Iris pigment epithelial cell (primary cell): ENCODE measurements at places on chromosomes 1 and 21.

DNA sequence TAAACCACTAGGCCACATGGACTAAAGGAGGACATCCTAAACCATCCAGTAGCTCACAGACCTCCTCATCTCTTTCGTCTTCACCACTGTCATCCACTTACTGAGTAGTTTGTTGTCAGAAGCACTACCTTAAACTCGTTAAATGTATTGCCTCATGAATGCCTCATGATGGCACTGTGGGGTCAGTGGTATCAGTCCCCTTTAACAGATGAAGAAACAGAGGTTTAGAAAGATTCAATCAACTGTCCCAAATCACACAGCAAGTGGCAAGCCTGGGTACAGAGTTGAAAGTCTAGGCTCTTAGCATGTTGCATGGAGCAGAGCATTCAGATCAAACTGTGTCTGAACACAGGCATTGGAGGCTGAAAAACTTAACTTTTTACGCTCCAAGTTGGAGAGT is 183.6 kb upstream of the KIAA0040 start:
- DNase-seq: peak; percentile 4

DNA sequence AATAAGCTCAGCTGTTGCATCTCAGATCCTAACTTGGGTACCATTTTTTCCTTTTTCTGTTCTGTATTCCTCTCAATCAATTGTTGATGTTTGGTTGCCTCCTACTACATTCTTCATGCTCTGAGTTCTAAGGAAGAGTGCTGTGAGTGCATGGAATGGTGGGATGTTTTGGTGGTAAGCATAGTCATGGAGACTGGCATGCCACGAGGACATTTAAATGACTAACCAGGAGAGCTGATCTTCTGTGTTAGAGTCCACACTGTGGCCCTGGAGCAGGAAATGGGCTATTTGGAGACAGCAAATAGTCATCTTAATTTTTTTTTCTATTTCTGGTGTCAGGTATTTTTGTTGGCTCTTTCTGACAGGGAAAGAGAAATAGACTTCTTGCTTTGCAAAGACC is 69.5 kb upstream of the HSD17B7 start:
- no peak for DNase-seq

GRCh38 chr1:11769274-11769673 is 7.3 kb downstream of the C1orf167 start:
- no peak for DNase-seq

- no peak for DNase-seq
Measured at GRCh38 chr1:6491966-6492365, 499 bp upstream of the PLEKHG5 start.

DNA sequence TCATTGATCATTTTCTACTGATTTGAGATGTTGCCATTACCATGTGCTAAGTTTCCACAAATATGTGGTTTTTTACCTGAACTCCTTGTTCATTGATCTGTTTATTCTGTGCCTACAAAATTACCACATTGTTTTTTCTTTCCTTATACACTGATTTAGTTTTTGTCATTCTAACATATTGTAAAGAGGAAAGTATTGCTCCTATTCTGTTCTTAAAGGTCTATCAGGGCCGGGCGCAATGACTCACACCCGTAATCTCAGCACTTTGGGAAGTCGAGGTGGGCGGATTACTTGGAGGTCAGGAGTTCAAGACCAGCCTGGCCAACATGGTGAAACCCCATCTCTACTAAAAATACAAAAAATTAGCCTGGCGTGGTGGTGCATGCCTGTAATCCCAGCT is 75.1 kb downstream of the CAMTA1 start:
- DNase-seq: peak; percentile 91

GRCh38 chr1:202659541-202659940 is 50.7 kb downstream of the SYT2 start:
- DNase-seq: no peak

DNA sequence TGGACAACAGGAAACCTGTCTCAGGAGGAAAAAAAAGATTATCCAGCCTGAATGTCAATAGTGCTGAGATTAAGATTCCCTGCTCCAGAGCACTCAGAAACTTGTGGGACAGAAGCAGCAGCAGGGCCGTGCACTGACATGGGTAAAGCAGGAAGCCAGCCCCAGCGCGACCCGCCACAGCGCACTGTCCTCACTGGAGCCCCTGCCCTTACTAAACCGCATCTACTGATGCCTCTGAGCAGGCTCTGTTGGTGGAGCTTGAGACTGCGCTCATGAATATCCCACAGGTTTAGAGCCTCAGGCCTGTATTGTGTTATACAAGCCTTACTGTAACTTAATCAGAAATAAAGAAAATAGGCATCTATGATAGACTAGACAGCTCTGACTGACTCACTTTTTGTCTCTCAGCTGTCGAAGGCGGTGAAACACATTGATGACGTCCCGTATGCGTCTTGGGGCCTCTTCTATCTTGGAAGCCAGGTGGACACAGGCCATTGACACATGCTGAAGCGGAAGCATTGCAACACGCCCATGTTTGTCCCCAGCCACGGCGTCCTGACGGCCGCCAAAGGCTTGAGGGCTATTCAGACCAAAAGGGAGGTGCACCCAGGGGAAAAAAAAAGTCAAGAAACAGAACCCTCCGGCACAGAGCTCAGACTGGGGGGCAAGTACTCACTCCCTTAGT is 1.2 kb downstream of the CCNL2 start:
- DNase-seq: peak; percentile 72

- DNase-seq: no peak
Measured at GRCh38 chr1:24856787-24857506, 73.1 kb downstream of the RUNX3 start.

DNA sequence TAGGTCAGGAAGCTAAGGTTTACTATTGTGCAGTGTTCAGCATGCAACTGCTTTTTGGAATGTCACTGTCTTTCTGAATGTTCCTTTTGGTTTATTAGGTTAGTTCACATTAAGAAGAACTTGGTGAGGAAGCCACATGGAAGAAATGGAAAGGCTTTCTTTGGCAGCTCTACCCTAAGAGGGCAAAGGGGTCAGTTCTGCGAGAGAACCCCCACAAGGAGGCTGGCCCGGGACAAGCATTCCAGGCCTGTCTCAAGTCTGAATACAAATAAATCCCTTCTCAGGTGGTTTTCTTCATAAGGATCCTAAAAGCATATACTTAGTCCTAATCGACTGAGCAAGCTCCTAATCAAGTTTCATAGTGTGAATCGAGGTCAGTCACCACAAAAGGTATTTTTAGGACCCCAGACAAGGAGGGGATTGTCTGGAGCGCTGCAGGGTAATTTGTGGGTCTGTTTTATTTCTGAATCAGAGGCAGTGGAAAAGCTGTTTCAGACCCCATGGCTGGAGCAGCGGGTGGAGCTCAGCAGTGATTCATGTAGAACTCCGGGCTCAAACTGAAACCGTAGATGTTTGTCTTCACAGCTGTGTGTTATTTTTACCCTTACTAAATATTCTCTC is 63.3 kb downstream of the ERG start:
- DNase-seq: peak; percentile 75

- DNase-seq: no peak
Measured at GRCh38 chr1:68828013-68828412, 331.1 kb upstream of the DEPDC1 start.

- DNase-seq: no peak
Measured at GRCh38 chr1:84742653-84743052, 52.4 kb upstream of the SSX2IP start.

- DNase-seq: no peak
Measured at GRCh38 chr21:42209801-42210479, 9.0 kb upstream of the ABCG1 start.

DNA sequence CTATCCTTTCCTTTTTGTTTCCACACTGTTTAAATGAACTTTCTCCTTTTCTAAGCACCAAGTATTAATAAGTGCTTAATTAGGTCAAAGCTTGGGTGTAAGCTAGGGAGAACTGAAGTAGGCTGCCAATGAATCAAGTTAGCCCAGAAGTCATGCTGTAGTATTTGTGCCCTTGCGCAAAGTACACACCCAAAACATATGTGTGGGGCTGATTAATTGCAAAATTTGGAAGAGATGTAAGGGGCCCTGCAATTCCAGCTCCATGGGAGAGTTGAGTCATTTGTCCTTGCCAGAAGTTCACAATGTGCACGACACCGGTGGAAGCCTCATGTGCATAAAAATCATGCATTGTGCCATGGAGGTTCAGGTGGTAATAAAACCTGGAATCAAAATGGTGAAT is 18.6 kb upstream of the NTNG1 start:
- DNase-seq: no peak

DNA sequence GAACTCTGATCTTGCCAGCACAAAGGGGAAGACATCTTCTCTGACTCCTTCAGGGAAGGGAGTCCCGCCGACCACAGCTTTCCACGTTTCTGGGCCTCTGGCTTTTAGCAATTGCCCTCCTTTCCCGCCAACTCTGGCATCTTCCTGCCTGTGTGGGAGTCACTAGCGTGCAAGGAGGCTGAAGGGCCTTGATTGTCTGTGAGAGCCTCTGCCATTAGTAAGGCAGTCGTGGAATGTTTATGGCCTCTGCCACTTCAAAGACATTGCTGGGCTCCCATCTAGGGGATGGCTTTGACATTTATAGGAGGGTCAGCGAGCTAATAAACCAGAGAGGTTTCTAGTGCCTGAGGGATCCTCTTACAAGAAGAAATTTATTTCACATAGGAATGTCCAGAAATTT is 14.3 kb upstream of the PROK1 start:
- no peak for DNase-seq

GRCh38 chr1:109765896-109766615 is 2.3 kb upstream of the EPS8L3 start:
- no peak for DNase-seq

DNA sequence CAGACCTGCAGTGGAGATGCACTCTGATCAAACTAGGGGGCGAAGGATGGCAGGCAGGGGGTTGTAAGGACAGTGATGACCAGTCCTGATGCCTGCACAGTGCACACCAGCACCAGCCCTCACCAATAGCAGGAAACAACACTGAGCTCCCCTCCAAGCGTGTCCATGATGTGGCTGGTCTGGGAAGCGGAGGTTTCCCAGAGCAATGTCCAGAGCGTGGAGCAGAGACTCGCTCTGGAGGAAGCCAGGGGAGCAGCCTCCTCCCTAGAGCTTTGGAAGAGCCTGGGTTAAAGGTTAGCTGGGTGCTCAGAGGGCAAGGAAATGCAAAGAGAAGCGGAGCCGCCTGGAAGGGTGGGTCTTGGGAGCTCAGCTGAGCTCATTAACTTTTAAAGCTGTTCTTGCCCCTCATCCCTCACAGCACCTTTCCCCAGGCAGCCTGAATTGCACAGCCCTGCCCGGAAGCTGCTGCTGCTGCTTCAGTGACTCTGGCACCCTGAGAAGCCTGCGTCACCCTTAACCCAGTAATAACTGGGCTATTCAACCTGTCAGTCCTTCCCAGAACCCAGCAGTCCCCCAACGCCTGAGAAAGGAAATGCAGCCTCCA is 162.2 kb upstream of the RAB4A start:
- no peak for DNase-seq

DNA sequence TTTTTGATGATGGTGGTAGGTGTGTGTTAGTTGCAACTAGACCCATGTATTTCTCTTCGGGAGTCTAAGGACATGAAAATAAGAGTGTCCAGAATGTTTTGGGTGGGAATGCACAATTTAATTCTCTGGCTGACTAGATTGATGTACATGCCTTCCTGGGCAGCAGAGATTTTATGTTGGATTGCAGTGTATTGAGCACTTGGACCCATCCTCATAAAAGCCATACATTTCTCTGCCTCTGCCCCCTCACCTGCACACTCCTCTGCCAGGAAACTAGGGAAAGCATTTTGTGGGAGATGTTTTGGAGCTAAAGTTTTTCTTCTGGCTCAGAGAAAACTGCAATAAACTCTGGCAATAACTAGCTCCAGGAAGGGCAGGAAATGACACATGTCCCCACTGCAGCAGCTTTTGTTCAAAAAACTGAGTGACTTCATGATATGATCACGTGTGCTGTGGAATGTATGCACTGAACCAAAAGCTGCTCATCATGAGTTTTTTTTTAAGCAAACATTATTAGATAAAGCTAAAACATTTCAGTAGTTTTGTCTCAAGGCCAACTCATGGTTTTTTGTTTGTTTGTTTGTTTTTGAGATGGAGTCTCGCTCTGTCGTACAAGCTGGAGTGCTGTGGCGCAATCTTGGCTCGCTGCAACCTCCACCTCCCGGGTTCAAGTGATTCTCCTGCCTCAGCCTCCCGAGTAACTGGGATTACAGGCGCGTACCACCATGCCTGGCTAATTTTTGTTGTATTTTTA is 17.6 kb downstream of the RIT1 start:
- DNase-seq: peak; percentile 83

- peak; percentile 6 for DNase-seq
Measured at GRCh38 chr1:14634486-14634885, 36.0 kb downstream of the KAZN start.

- DNase-seq: no peak
Measured at GRCh38 chr1:248871837-248872401, 13.0 kb upstream of the ZNF692 start.

- DNase-seq: peak; percentile 80
Measured at GRCh38 chr1:93148001-93148400, 32.2 kb downstream of the TMED5 start.

DNA sequence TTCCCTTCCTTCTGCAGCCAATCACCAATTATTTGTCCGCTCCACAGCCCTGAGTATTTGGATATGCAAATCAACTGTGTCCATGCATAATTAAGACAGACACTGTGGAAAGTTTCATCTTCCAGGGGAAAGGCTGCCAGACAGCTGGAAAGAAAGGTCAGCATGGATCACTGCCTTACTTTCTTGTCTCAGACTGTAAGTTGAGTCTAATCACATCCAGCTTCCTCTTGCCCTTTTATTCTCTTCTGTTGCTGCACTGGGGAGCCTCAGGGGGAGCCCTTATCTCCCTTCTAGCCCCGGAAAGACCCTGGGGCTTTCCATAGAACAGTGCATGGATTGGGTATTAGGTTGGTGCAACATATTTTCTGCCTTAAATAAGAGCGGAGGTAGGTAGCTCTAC is 182.9 kb downstream of the OMA1 start:
- no peak for DNase-seq

GRCh38 chr1:8362701-8363101 is 44.8 kb downstream of the SLC45A1 start:
- no peak for DNase-seq

GRCh38 chr1:72375226-72375625 is 92.9 kb upstream of the NEGR1 start:
- DNase-seq: no peak

- DNase-seq: peak; percentile 22
Measured at GRCh38 chr1:184078564-184079249, 27.2 kb downstream of the TSEN15 start.

DNA sequence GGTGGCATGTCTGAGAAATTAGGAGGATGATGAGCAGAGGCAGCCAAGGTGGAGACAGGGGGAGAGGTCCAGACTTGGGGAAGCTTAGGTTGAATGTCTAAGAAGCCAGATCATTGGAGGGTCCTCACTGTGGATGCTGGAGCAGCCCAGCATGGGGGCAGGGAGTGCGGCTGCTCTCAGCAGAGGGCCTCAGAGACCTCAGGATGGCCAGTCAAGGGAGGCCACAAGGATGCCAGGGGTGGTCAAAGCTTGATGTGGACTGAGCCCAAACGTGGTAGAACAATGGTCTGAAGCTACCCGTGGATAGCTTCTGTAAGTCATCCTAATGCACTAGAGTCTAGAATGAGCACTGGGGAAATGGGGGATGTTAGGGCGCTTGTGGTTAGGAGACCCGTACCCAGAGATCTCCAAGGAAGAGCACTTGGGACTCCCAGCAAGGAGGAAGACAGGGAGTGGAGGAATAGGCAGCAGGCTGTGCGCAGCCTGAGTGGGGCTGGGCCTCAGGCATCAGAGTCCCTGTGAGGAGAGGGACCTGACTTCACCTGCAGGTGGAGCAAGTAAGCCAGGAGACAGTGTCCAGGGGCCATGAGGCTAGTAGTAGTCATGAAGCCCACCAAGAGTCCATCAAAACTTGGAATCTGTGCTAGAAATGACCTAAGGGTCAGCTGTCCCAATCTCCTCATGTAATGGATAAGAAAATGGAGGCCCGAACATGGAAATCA is 4.3 kb upstream of the S100A9 start:
- peak; percentile 6 for DNase-seq
